ENCODE measurements at places on chromosomes 13 and 19.

DNA sequence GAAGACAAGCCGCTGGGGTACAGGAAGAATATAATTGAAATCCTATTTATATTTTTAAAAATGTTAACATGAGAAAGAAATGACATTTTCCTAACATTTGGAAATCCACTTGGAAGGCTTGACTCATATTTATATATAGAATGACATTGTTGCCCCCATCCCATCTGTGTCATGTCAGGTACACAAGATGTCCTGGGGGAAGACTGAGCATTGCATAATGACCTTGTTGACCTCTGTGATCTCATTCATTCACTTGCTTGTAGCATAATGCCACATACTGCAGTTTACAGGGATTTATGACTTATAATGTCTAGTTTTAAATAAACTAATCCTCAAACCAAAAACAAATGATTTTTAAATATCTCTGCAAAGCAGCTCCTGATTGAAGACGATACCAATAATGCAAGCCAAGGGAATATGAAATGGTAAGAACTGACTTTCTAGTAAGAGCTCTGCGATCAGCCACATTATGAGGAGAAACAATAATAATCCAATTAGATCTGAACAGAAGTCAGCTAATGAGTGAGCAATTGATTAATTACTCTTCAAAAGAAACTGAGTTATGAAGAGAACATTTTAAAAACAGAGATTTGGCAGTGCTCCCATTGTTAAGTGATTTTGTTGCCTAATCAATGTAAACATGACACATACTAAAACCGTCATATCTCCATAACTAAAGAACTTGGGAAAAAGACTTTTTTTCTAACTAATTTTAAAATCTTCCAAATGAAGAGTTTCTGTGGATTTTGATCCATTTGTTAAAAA, 21.2 kb upstream of the VWA8 start:
- no peak for DNase-seq

DNA sequence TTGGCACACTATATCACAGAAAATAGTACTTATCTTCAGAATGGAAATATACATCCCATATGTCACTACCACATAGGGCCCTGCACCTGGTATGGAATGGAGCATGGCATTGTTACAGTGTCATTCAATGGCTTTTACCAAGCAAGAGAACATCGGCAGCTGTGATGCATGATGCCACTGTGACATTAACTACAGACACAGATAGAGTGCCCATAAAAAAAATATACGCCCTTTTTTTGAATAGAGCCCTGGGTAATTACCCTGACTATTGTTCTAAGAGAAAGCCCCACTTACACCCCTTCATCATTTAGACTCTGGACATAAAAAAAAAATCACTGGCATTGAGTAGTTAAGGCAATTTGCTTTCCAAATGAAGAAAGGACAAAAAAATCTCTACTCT, 320.3 kb downstream of the DNAJC15 start:
- DNase-seq: no peak

GRCh38 chr19:51071095-51071405, 6.2 kb upstream of the KLK13 start:
- DNase-seq: no peak

DNA sequence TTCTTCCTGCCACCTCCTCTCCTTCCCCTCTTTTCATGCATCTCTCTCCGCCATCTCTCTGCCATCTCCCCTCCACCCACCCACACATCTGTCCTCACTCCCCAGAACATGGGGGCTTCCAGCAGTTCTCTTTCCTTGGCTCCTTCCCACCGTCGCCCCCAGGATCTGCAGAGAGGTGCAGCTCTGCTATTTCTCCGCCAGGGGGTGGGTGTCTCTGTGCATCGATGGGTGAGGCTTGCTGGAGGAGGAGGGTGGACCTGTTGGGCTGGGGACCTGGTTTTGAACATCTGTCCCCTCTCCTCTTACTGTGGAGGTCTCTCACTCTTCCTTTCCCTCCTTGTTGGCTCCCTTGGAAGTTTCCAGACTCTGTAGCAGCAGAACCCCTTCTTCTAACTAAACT, 51.7 kb downstream of the MYH14 start:
- DNase-seq: no peak

Measured in activated CD4-positive, CD25-positive, alpha-beta regulatory T cell (primary cell).